NCI-H774 (cell line): ENCODE measurements at places on chromosomes 12 and 14.

GRCh38 chr12:18749386-18749957 is 11.6 kb downstream of the CAPZA3 start:
- no peak for DNase-seq

DNA sequence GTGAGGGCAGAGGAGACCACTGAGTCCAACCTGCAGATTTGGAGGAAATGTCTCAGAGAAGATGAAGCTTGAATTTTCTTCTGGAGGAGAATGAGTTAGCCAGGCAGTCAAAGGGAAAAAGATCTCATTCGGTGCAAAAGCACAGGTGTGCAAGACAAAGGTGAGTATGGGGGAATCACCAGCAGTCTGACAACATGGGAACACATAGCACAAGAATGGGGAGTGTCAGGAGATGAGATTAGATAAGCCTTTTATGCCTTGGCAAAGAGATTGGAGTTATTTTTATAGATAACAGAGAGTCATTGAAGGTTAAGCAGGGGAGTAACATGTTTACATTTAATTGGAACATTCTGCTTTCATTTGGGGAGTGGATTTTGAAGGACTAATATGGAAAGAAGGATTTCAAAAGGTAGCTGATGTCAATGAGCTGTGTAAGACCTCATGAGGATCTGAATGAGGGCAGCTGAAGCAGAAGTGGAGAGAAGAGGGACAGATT is 171.3 kb upstream of the NTF3 start:
- no peak for DNase-seq

- no peak for DNase-seq
These were observed 651 bp downstream of the PFKM start for GRCh38 chr12:48119834-48120195.

GRCh38 chr12:112196196-112196875 is 71.0 kb downstream of the TRAFD1 start:
- DNase-seq = no peak

GRCh38 chr14:89899291-89899690 is 55.2 kb downstream of the EFCAB11 start:
- no peak for DNase-seq

- no peak for DNase-seq
These were observed 20.1 kb upstream of the CERS5 start for GRCh38 chr12:50187084-50187900.

DNA sequence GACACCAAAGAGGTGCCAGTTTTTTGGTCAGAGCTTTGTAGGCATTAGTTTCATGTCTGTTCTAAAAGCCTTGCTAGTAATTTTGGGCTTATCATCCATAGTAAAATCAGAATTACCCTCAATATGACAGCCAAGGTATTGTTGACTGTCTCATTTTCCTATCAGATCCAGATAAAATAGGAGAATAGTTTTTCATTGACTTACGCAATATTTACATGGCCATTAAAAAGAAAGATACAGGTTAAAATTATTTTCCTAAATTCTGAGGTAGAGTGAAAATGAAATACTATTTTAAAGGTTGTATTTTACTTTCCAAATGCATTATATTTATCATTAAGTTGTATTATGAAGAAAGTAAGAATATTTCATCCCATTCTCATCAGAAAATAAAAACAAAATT is 203.7 kb downstream of the LRFN5 start:
- DNase-seq = no peak

- DNase-seq = no peak
These were observed 80.3 kb downstream of the PPM1A start for GRCh38 chr14:60329274-60329673.

DNA sequence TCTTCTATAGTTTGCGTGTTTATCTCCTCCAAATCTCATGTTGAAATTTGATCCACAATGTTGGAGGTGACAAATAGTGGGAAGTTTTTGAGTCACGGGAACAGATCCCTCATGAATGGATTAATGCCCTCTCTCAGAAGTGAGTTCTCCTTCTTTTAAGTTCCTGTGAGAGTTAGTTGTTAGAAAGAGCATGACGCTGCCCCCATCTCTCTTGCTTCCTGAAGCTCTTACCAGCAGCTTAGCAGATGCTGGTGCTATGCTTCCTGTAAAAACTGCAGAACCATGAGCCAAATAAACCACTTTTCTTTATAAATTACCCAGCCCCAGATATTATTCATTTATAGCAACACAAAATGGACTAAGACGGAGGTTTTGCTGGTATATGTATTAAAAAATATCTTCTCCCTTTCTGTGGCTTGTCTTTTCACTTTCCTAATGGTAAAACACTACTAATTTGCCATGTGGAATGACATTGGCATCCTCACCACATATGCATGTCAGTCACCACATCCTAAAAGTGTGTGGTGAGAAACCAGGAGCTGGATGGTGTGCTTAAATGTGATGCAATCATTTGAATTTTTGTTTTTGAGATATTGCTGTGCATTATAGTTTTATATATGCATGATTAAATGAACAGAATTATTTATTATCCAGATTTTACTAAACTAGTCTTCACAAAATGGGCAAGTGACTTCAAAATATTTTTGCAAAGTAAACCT is 449.3 kb downstream of the ADAMTS20 start:
- DNase-seq = no peak

- no peak for DNase-seq
These were observed 277.8 kb upstream of the SYT1 start for GRCh38 chr12:78586790-78587189.

- no peak for DNase-seq
These were observed at the start of gene AVPR1A for GRCh38 chr12:63150713-63151622. Gene AVPR1A, minus strand, starts transcription at chr12:63151201. Its CDS starts 365 bp downstream, at chr12:63150836.

GRCh38 chr14:22689199-22689598 is 45.0 kb upstream of the OR6J1 start:
- no peak for DNase-seq

- DNase-seq = no peak
These were observed 20.2 kb upstream of the SERPINA1 start for GRCh38 chr14:94408546-94409095.

GRCh38 chr12:14828892-14829291 is 14.4 kb downstream of the ART4 start:
- no peak for DNase-seq

GRCh38 chr12:114913871-114914801 is 230.2 kb upstream of the TBX3 start:
- DNase-seq = no peak

- no peak for DNase-seq
These were observed 45.9 kb upstream of the SLC6A13 start for GRCh38 chr12:308511-308910.

- DNase-seq = no peak
These were observed 27.9 kb downstream of the PCNX1 start for GRCh38 chr14:70935135-70935534.

DNA sequence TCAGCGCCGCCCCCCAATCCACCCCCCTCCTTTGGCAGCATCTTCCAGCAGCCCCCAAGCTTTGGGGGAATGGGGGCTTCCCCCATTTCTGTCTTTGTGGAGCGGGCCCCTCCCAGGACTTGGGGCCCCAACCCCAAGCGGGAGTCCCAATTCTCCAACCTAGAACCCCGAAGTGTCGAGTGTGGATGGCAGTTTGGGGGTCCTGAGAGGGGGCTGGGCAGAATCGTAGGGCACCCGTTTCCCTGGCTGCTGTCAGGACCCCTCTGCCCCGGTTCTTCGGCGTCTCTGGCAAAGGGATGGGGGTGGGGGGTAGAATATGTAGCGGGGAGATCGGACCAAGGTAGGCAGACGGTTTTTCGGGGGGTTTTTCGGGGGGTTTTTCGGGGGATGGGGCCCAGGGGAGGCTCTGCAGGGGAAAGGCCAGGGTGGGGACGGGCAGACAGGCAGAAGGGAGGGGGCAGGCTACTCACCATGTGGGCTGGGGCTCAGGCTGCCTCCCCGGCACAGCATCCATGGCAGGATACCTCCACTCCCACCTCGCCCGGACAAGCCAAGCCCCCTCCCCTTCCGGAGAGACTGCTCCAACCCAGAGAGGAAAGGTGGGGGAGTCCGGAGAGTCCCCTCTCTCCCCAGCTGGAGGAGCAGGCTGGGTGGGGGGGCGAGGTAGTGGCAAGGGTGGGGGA is 739 bp downstream of the JPH4 start:
- no peak for DNase-seq

GRCh38 chr12:42326541-42327226 is 717 bp downstream of the PPHLN1 start:
- DNase-seq = no peak
